ENCODE measurements at places on chromosomes 1 and 21.

DNA sequence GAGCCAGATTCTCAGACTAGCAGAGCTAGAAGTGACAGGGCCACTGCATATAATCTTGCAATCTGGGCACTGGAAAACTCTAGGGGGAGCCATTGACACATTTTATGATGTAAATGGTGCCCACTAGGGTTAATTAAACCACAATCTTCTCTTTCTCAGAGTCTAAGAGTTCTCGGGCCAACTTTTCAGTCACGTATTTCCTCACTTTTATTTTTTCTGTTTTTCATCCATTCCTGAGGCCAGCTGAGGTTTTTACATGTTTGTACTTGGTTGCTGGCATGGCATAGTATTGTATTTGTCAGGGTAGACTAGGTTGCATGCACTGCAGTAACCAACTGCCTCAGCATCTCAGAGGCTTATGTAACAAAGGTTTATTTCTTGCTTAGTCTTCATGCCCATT is 138.2 kb downstream of the ZNF326 start:
- peak; percentile 36 for DNase-seq

DNA sequence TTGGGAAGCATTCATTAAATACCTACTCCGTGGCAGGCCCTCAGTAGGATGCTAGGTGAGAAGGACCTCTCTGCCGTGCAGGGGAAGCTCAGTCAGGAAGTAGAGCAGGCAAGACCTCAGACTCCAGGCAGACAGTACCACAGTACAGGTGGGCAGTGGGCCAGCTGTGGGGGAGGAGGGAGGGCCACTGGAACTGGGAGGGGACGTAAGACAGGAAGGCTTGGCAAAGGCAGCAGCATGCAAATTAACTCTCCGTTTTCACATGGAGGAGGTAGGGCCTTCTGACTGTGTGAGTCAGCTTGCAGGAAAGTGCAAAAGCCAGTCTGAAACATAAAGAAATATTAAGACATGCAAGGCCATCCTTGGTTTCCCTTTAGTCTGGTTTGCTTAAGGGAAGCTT is 157.7 kb downstream of the TRIM33 start:
- peak; percentile 74 for DNase-seq

GRCh38 chr1:151984313-151984956 is 9.2 kb downstream of the S100A10 start:
- no peak for DNase-seq

DNA sequence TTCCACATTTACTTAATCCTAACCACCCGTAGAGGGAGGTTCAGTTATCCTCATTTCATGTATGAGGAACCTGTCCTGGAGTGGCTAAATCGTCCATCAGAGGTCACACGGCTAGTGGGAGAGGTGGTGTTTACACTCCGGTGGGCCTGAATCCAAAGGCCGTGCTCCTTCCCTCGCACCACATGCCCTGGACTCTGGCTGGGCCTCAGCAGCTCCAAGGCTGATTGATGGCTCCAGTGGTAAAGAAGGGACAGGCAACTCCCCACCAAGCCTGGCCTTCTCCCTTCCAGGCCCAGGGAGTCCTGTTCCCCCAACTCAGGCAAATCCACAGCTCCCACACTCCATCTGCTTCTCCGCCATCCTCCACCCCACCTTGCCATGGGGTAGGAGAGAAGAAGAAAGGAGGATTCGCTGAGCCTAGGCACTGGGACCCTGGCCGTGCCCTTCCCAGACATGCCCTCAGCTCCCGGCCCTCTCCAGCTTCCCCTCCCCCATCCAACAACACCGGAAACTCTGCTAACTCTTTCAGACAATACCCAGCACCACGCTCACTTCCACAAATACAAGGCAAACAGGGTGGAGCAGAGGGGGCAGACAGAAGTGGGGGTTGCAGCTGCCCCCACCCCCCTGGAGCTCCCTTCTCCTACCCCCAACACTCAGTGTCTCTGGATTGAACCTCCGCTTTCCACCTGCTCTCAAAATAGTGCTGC is 10.9 kb downstream of the ARHGEF2 start:
- no peak for DNase-seq

DNA sequence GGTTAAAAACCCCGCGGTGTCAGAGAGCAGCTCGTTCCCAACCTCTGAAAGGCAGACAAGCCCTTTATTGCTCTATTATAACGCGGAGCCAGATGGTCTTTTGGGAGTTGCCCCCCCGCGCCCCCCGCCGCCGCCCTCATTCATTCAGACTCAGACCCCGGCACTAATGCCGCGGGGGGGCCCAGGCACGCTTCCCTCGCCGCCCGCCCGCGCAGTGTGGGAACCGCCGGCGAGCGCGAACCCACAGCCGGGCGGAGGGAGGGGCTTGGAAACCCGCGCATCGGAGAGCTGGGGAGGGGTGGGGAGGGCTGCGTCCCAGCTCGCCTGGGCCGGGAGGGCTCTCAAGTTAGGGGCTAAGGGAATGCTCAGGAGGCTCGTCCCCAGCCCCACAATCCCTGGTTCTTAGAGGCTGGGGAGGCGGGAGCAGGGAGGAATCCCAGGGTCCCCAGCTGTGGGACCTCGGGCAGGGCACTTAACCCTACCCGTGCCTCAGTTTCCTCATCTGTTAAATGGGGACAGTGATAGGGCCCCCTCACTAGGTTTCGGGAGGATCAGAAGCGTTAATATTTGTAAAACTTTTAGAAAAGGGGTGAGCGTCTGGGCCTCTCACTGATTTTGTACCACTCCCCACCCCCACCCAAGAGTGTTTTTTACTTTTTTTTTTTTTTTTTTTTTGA is 10.9 kb upstream of the HES5 start:
- no peak for DNase-seq

GRCh38 chr21:36237441-36237840 is 80.8 kb downstream of the DOP1B start:
- DNase-seq, result no peak

DNA sequence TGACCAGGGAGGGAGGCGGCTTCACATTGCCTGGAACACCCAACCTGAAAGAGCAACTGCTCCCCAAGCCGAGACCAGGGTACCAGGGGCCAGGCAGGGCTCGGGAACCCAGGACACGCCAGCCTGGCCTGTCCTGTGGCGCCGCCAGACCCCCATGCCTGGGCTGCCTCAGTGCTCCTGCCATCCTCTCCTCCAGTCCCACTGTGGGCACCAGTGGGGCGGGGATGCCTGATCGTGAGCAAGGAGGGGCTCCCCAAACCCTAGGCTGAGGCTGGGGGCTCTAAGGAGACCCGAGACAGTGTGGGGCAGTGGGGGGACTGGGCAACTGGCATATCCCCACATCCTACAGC is 45.1 kb downstream of the WNT9A start:
- DNase-seq, result no peak

DNA sequence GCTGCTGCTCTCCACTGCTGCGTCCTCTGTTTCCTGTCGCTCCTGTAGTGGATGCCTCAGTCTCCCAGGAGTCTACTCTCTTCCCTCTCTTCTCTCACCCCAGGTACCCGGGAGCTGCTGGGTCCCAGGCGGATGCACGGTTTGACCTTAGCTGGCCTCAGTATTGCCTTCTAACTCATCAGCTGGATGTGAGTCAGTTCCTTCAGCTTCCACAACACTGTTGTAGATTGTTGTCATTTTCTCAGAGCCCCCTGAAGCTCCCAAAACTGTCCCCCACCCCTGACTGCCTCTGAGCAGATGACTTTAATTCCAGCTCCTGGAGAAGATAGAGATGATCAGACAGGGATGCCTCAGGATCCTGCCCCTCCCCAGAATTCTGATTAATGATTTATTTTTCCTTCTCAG is 7.2 kb downstream of the CNIH3 start:
- peak; percentile 74 for DNase-seq

All from urothelium cell line (cell line).